ENCODE measurements at places on chromosomes 1 and 21.

DNA sequence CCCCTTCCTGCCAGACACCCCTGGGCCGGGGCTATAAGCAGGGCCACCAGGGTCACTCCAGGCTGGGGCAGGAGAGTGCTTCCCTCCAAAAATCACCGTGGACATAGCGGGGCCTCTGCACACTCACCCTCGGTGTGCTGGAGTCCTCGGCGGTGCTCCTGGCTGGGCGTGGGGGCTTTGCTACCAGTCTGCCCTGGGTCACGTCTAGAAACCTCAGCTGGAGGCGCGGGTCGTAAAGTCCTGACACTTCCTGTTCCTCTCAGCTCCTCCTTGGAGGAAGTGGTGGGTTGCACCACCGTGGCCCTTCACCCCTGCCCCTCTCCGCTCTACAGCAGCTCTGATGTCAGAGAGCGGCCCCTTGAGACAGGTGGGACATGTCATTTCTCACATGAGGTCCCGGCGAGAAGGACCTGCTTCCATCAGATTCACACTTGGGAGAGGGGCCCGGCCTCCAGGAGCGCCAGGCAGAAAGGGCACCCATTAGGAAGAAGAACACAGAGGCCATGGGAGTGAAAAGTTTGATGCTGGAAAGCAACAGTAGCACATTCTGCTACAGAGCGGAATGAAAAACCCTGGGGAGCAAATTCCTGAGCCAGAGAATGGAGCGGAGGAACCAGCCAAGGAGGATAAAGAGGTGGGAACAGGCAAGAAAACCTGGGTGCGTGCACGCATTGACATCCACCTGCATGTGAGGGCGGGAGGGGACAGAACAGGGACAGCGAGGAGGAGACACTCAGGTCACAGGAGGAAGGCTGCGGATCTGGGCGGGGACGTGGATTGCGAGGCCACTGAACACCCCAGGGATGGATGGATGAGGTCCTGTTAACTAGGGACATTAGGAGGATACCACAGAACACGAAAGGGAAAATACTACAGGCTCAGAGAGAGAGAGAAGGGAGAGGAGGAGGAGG is at the start of gene ITGB2:
ITGB2 (minus strand) TSS at position 206 of the 911 bp plus-strand sequence. CDS start 10,117 bp downstream, outside the sequence.
- no peak for DNase-seq

DNA sequence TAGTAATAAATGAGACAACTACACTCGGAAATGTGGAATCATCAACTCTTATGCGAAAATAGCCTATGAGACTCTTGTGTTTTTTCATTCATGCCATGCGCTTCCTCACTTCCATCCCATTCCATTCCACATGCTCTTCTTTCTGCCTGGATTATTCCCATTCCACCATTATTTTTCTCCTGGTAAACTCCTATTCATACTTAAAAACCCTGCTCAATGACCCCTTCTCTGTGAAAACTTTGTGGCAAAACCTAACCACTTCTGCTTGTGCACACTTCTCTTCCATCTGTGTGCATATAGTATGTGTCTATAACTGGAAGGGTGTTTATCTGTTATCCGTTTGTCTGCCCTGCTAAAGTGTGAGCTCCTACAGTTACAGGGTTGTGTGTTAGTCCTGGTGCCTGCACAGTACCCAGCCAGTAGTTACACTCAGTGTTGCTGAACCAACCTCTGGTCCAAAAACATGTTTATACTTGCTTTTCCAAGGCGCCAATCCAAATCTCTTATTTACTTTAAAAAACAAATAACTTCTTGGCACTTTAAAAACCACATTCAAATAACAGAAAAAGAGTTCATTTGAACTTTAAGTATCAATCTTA is 10.7 kb downstream of the EPHX1 start:
- DNase-seq: no peak

DNA sequence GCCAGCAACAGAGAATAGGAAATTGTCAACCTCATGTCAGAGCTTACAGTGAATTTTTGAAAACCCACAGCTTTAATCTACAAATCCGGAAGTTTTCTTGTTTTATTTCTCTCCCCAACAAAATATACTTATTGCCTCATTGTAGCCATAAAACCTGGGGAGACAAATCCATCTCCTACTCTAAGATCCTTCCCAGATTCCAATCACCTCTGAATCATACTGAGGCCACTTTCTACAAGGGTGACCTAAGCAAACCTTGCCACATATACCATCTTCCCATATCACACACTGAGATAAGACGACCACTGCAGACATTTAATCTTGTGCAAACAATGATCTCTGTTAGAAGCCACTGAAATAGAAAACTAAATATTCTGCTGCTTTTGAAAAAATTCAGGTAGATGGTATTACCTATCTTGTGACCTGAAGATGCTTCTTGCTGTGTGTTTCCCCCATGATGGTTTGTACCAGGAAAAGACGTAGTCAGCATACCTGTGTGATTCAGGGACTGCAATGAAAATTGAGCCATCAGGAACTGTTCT is 171.5 kb upstream of the DUSP10 start:
- no peak for DNase-seq

GRCh38 chr21:29817450-29817849 is 122.3 kb downstream of the GRIK1 start:
- no peak for DNase-seq

DNA sequence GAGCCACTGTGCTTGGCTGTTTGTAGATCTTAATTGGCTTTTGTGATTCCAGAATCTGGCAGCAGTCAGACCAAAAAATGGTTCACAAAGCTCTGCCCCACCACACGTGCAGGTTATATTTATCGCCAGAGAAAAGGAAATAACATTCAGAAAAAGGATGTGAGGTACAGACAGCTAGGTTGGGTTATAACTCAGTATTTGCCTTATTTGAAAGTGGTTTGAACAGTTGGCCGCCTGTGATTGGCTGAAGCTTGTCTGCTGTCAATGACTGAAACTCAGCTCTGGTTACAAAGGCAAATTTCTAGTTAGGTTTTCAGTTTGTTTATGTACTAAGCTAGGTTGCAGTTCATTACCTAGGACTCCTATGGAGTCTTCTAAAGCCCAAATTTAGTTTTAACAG is 9.6 kb downstream of the SH3BGR start:
- DNase-seq: no peak

- DNase-seq: no peak
Measured at GRCh38 chr1:235710687-235711086, 61.1 kb upstream of the GNG4 start.

GRCh38 chr1:23585321-23586022 is 26.2 kb upstream of the ID3 start:
- no peak for DNase-seq

GRCh38 chr1:167587872-167588271 is 34.3 kb upstream of the CREG1 start:
- DNase-seq: no peak

DNA sequence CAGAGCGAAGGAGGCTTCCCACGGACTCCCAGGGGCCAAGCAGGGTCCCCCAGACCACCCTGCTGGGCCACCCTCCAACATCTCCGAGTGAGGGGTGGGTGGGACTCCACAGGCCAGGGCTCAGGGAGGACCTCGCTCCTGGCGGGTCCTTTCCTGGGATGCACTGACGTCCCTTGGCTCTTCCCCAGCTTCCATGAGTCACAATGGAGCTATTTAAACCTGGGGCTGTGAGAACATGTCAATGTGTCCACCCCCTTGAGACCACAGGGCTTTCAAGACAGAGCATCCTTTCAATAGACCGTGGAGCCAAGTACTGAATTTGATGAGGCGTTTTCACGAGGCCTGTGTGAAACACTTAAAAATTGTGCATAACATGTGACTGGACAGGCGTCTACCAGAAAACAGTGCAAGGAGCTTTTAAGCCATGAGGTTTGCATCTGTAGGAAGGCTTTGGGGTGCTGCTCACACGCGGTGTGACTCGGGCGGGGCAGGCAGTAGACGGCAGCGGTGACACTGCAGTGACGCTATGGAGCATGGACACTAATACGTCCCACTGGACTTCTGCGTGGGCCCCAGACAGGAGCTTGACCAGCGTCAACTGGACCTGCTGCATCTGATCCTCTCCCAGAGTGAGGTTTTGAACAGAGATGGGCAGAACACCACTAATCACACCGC is 24.1 kb upstream of the NPHP4 start:
- no peak for DNase-seq

GRCh38 chr1:55632906-55633305 is 417.7 kb upstream of the USP24 start:
- no peak for DNase-seq

DNA sequence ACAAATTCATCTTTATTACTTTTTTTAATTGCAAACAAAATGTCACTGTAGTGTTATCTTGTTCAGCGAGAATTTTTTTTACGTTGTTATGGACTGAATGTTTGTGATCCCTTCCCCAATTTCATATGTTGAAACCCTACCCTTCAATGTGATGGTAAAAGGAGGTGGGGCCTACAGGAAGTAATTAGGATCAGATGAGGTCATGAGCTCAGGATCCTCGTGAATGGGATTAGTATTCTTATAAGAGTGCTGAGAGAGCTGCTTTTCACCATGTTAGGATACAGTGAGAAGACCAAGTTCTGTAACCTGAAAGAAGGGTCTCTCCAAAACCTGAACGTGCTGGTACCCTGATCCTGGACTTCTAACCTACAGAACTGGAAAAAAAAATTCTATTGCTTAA is 646.0 kb upstream of the TMPRSS15 start:
- no peak for DNase-seq

- no peak for DNase-seq
Measured at GRCh38 chr1:217471403-217471802, 159.5 kb downstream of the GPATCH2 start.

GRCh38 chr1:94954263-94955220 is 27.6 kb upstream of the CNN3 start:
- DNase-seq: no peak

GRCh38 chr1:78408810-78409209 is 82.0 kb upstream of the PTGFR start:
- no peak for DNase-seq

DNA sequence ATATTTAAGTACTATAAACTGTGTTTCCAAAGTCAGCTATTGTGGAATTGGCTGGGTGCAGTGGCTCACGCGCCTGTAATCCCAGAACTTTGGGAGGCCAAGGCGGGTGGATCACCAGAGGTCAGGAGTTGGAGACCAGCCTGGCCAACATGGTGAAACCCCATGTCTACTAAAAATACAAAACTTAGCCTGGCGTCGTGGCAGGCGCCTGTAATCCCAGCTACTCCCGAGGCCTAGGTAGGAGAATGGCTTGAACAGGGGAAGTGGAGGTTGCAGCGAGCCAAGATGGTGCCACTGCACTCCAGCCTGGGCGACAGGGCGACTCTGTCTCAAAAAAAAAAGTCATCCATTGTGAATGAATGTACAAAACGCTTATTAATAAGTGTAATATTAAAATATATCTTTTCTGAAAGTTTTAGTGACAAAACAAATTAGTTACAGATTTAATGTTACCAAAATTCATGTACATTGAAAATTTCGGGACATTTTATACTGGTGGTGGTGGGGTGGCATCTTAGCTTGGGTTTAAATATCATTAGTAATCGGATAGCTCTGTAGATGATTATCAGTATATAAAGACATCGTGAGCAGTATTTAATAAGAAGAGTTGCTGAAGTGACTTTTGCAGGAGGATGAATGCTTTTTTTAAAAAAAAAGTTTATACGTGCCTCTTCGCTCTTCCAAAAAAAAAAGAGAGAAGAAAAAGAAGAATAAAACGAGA is 503 bp upstream of the SRSF11 start:
- no peak for DNase-seq

GRCh38 chr1:233513431-233513830 is 100.5 kb upstream of the KCNK1 start:
- DNase-seq: no peak

- no peak for DNase-seq
Measured at GRCh38 chr1:15573477-15573876, 11.4 kb downstream of the AGMAT start.

DNA sequence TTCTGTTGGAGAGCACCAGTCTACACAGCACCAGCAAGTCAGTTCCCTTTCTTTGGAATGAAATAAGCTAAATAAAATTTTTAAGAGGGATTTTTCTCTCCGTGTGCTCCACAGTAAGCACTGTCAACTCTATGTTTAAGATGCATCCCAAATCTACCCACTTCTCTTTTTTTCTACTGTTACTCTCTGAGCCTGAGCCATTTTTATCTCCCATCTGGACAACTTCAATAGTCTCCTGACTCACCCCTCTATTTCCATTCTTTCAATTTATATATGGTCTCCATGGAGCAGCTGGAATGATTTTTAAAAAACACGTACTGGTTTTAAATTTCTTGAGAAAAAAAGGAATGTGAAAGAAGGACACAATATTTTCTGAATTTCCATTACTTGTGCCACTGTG is 24.7 kb upstream of the CCT8 start:
- no peak for DNase-seq

GRCh38 chr1:83682132-83682531 is 316.8 kb downstream of the TTLL7 start:
- DNase-seq: no peak

DNA sequence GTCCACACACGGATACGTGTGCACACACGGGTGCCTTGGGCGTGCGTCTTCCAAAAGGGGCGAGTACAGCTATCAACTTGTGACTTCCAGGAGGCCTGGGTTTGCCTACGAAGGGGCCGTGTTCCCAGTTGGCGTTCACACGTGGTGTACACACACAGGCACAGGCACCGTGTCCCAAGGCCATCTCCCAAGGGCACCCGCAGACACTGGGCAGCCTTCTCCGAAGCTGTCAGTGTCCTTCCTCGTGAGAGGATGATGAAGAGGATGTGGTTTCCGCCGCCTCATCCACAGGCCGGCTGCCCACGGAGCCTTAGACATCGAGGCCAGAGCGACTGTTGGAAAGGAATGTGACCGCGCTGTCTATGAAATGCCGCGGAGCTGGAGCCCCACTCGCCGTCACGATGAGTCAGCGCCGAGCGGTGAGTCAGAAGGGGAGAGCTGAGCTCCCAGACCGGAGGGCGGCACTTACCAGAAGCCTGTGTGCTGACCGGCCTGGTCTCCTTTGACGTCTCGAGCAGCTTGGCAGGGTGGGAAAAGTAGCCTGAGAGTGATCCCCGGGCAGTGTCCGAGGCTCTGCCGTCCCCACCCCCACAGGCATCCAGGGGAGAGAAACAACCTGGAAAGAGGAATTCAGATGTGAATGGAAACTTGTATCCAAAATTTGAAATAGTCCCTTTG is 141.4 kb upstream of the ARHGEF16 start:
- no peak for DNase-seq

DNA sequence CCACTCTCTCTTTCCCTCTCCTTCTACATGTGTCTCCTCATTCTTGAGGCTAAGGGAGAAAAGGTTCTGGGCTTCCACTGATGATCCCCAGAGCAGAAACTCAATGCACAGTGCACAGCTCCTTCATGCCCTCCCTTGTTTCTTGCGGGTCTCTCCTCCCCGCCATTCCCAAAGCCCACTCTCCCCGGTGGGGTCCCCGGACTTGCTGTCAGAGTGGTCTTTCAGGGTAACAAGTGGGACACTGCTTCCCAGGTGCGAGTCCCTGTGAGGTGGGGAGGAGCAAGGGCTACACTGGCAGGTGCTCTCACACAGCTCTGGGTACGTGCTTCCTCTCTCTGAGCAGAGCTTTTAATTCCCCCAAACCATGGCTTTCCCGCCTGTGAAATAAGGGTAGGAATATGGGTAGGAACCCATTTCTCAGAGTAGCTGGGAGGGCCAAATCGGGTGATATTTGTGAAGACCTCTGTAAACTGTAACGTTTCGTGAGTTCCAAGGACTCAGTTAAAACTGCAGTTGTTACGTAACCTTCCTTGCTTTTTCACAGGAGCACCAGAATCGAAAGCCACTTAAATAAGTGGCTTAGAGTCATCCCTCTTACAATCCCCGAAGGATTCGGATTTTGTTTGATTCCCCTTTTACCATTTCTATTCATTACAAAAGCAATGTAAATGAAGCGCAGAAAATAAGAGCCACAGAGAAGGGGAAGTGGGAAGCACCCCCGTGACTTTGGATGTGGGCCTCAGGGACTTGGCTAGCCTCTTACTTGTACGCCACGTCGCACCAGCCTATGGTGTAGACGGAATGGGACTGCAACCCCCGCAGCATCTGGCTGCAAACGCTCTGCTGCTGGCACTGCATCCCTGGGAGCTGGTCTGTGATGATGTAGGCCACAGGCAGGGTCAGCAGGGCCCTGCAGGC is 6.2 kb downstream of the PGLYRP3 start:
- DNase-seq: no peak

All from iPS DF 6.9 (cell line).